DMS53 (cell line): ENCODE measurements at places on chromosomes 6 and 20.
A peak's percentile ranks its signal among the peaks of the same experiment; 100 is the strongest.

DNA sequence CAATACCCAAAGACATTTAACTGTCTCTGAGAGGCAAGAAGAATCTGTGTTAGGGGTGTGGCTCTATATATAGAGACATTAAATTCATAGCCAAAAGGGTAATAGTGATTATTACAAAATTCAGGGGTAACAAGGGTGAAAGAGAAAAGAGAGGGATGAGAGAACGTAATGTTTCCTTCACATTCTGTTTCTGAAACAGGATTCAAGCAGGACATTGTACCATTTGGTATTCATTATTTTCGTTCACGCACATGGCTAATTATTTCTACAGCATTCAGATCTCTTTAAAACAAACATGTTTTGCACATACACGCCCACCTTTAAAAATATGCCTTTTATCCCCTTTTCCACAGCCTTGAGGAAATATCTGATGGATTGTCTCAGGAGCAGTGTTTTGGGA lies 122.7 kb downstream of the GMPR start:
- no peak for DNase-seq

GRCh38 chr6:119037941-119038623 lies 40.4 kb downstream of the FAM184A start:
- no peak for DNase-seq

DNA sequence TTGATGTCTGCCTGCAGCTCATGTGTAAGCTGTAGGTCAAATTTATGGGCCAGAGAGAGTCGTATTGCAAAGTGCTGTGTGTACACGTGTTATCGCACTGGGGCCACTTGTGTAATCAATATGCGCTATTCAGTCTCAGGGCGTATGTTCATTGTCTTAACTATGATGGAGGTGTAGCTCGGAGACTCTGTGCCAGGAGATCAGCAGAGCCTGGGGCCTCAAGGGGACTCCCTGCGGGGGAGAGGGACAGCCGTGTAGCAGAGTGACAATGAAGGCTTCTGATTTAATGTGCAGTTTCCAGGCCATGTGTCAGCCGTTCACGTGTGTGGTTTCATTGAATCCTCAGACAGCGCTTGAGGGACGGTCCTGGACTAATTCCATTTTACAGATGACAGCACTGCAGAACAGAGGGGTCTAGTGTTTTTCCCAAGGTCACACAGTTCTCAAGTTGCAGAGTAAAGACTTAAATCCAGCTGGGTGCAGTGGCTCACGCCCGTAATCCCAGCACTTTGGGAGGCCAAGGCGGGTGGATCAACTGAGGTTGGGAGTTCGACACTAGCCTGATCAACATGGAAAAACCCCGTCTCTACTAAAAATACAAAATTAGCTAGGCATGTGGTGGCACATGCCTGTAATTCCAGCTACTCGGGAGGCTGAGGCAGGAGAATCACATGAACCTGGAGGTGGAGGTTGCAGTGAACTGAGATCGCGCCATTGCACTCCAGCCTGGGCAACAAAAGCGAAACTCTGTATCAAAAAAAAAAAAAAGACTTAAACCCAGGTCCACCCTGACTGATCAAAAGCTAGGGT lies 242.5 kb downstream of the PREX1 start:
- DNase-seq, result no peak

DNA sequence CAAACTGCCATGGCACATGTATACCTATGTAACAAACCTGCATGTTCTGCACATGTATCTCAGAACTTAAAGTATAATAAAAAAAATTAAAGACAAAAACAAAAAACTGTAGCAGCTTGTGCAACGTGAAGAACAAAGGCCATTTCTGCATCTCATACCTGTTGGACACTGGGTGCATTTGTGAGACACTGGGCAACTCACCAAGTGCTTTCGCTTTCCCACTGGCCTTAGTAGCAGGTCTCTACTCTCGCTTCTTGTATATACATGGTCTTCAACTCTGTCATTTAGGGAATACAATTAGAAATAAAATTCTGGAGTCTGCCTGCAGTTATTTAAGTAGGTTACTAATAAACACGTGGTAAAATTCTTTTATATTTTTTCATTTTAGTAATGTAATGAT lies 423.8 kb downstream of the CBLN4 start:
- no peak for DNase-seq

GRCh38 chr6:43953794-43954310 lies 173.4 kb downstream of the MRPL14 start:
- DNase-seq, result no peak

DNA sequence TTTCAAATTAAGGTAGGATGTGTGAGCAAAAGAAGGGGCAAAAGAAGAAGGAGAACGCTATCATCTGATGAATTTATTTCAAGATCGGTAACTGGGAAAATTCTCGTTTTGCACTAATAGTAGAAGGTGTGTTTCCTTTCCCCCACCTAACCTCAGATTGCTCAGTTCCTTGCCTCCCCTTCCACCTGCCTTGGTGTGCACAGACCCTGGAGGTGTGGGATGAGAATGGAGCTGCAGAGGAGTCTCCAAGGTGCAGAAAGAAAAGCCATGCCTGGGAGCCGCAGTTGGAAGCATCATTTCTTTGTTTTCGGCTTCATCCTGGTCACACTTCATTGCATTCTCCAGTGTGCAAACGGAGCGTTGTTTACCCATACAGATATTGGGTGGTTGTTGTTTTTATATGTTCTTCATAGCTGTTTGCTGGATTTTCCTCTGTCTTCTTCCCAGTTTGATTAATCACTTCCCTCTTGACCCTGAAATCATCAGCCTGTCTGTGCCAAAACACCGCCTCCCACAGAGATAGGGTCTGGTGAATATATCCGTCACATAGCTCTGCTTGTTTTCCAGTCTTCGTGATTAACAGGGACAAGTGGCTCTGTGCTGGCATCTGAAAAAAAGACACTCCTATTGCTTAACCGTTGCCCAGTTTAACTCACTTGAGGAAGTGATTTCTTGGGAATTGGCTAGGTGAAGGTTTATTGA lies 40.2 kb upstream of the NEDD9 start:
- peak; percentile 78 for DNase-seq

GRCh38 chr6:133761706-133762105 lies 127.2 kb upstream of the TCF21 start:
- no peak for DNase-seq

DNA sequence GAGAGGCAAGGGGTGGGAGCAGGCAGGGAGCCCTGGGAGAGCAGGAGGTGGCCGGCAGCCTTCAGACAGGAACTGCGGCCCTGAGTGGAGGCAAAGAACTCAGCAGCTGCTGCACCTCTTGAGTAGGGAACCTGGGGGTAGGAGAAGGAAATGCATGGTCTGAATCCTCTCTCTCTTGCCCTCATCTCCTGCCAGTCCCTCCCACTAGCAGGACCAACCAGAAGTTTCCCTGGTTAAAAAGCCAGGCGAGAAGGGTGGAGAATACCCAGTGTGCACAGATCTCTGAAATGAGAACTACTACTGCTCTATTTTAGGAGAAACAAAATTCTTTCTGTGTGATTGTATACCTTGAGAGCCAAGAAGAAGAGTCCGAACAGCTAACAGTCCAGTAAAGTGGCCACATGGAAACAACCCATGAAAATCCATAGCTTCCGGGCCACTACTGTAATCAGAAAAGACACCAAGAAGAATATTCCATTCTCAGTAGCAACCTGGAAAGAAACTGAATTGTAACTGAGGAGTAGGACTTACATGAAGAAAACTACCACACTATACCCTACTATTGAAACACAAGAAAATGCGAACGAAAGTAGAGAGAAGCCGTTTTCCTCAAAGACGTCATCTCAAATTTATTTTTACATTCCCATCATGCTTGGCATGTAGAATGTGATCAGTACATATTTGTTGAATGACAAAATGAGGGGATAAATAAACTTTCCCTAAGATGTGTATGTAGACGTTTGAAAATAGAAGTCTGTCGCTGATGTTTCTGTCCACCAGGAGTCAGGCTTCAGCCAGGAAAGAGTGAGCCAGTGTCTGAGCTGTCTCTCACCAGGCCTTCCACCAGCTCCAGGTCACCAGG lies 25.6 kb downstream of the WRNIP1 start:
- DNase-seq, result peak; percentile 87
